ENCODE measurements at places on chromosomes 7 and 10.
A peak's percentile ranks its signal among the peaks of the same experiment; 100 is the strongest.

DNA sequence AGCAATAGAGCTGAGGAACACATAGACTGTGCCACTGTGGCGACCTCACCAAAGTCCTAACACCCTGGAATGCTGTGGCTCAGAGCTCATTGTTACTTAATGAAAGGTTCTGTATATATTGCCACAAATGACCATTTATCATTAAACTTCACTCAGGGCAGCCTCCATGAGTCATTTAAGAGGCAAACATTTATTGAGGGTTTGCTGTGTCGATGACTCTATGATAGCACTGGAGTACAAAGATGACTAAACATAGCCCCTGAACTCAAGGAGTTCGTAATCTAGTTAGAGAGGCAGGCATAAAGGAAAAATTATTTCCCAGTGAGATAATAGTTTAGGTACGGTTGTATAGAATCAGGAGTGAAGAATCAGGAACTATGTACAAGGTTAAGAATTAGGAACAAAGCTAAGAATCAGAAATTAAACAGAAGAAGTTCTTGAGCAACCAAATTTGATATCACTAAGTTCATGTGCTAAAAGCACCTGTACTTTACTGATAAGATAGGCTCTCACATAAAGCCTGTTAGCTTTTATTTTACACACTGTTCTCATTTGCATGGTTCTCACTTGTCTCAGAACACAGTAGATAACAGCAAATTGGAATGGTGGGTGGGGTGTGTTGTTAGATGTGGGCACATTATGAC, 7.9 kb downstream of the ENTPD7 start:
- no peak for DNase-seq

DNA sequence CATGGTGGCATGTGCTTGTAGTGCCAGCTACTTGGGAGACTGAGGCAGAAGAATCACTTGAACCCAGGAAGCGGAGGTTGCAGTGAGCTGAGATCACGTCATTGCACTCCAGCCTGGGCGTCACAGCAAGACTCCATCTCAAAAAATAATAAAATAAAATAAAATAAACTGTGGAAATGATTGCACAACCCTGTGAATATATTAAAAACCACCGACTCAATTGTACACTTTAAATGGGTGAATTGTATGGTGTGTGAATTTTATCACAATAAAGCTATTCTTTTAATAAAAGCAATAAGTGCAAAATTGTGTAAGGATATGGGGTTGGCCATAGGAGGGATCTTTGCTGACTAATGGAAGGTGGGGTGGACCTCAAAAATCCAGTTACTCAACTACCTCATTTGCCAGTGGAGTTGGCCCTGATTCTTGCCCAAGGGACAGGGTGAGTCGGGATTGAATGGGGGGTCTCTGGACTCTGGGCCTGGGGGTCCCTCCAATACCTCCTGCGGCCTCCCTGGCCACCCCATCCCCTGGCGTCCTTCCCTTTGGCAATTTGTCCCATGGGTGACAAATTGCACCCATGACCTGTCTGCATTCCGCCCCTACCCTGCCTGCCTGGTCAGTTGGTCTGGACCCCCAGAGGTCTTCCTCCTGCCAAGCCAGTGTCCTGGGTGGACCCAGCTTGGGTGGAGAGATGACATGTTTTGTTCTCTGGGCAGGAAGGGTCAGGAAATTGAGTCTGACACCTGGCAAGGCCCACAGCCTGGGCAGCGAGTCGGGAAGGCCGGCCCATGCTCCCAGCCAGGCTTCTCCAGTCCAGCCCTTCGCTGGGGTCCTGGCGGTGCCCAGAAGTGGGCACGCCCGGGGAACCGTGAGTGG, 61.7 kb upstream of the ELN start:
- DNase-seq = no peak

- DNase-seq = no peak
Measured at GRCh38 chr7:134752006-134752760, 27.3 kb upstream of the CALD1 start.

DNA sequence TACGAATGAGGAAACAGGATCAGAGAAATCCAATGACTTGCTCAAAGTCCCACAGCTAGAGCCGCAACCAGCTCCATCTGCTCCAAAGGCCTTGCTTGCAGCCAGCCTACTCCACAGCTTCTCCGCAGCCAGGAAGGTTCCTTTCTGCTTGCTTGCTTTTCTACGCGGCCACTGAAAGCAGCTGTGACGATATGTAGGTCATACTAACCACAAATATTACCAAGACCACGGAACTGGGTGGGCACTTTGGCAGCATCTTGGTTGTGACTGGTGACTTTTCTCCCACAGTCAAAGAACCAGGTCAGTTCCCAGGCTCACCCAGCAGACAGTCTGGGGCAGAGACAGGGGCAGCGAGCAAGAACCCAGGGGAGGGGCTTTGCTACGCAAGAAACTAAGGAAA, 86.4 kb downstream of the FAM53B start:
- no peak for DNase-seq

GRCh38 chr10:106648534-106649481, 515.7 kb downstream of the SORCS1 start:
- no peak for DNase-seq

- DNase-seq = no peak
Measured at GRCh38 chr7:1463676-1464223, 4.5 kb upstream of the MICALL2 start.

GRCh38 chr7:138313829-138314178, 146.3 kb upstream of the TRIM24 start:
- no peak for DNase-seq

GRCh38 chr10:76559892-76560220, 1077.8 kb downstream of the KCNMA1 start:
- no peak for DNase-seq

- DNase-seq = no peak
Measured at GRCh38 chr7:41640487-41640886, 62.4 kb downstream of the INHBA start.

- no peak for DNase-seq
Measured at GRCh38 chr7:27148756-27149641, 1.4 kb upstream of the HOXA6 start.

DNA sequence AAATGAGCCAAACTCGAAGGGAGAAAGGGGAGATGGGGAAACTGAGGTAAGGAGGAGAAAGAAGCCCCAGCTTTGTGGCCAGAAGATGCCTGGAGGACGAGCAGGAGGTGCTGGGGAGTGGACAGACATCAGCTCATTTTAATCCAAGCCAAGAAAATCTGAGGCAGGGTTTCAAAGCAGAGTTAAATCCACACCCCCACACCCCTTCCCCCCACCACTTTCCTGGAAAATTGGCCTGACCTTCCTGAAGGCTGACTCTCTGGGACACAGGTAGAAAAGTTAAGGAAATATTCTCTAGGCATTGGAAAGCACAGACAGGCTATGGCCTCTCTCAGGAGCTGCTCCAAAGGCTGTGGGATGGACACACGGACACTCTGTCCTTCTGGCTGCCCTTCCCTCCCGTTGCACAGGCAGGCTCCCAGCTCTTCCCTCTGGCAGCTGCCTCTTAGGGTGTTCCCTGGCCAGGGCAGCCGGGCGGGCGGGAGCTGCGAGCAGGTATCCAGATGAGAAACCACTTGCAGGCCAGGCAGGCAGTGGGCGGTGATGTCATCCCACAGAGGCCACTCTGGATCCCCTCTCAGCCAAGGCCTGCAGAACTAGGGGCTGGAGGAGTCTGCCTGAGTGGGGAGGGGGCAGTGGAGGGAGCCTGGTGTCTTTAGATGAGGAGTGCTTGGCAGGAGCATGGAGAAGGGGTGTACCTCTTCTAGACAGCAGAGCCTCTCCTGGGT, 171.8 kb downstream of the NEURL1 start:
- no peak for DNase-seq

GRCh38 chr7:151702961-151703360, 174.0 kb downstream of the PRKAG2 start:
- DNase-seq = no peak

GRCh38 chr10:123771877-123772644, 105.9 kb downstream of the GPR26 start:
- DNase-seq = no peak

GRCh38 chr7:571718-572415, 52.2 kb upstream of the PDGFA start:
- no peak for DNase-seq

GRCh38 chr10:110963162-110963561, 43.8 kb downstream of the SHOC2 start:
- no peak for DNase-seq

- DNase-seq = peak; percentile 57
Measured at GRCh38 chr7:139620676-139621344, 97.3 kb downstream of the CLEC2L start.

GRCh38 chr10:43479275-43479674, 42.4 kb downstream of the ZNF487 start:
- no peak for DNase-seq
